ENCODE measurements at places on chromosomes 7 and 10.

GRCh38 chr7:26535483-26536007, 243.9 kb downstream of the SNX10 start:
- DNase-seq = no peak

GRCh38 chr10:43197834-43198681, 59.8 kb downstream of the CSGALNACT2 start:
- DNase-seq = no peak

DNA sequence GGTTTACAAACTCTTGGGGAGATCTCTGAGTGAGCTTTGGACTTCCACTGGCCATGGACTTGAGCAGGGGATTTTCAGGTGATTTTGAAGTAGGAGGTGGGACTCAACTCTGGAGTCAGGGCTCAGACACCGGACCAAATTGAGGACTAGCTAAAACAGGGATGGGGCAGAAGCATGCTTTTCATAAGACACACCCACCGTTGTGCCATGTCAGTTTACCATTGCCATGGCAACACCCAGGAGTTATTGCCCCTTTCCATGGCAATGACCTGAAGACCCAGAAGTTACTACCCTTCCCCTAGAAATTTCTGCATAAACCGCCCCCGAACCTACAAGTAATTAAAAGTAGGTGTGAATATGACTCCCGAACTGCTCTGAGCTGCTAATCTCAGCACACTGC, 320.7 kb downstream of the GRID1 start:
- DNase-seq = no peak

- no peak for DNase-seq
Measured at GRCh38 chr7:55120501-55121198, 101.8 kb downstream of the EGFR start.

- DNase-seq = no peak
Measured at GRCh38 chr7:24025094-24025493, 258.9 kb upstream of the NPY start.

DNA sequence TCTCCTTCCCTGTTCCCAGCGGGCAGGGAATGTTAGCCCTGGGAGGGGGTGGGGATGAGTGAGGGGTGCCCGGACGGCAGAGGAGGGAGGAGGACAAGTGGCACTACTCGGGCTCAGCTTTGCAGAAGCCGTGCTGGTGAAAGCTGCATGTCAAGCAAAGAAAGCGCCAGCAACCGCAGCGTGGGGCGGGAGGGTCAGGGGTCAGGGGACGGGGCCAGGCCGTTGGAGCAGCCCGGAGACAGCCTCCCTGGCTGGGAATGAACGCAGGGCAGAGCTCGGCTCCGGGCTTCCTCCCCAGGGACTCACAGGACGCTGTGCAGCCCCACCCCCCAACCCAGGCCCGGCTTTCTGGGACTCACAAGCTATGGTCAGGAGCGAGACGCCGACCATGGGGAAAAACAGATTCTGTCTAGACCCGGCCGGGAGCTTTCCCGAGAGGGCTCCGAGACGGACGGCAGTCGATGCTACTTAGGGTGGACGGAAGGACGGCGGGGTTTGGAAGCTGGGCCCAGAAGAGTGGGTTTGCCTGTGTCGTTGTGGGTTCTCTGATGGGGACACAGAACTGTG, 113.4 kb downstream of the VIPR2 start:
- DNase-seq = no peak

DNA sequence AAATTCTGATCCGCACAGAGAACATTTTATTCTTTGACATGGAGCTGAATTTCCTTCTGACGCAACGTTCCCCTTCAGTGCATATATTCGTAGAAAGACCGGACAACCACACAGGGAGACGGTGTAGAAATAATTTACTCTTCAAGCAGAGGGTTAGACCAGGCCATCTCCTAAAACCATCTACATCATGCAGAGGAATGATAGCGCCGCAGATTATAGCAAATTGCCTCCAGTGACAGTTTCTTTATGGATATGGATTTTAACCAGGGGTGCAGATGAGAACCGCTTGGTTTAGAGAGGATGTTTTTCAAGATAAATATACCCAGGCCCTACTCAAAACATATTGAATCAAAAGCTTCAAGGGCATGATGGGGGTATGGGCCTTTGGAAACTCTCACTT, 759.3 kb upstream of the AUTS2 start:
- no peak for DNase-seq

- DNase-seq = no peak
Measured at GRCh38 chr7:77812290-77812685, 13.7 kb downstream of the PHTF2 start.

GRCh38 chr7:129950933-129951225, 1.9 kb downstream of the UBE2H start:
- DNase-seq = no peak

- DNase-seq = no peak
Measured at GRCh38 chr10:80520661-80521470, 16.8 kb upstream of the SH2D4B start.

GRCh38 chr10:133079836-133080682, 7.7 kb upstream of the ADGRA1 start:
- DNase-seq = no peak

GRCh38 chr7:152709287-152710152, 33.6 kb upstream of the XRCC2 start:
- no peak for DNase-seq

DNA sequence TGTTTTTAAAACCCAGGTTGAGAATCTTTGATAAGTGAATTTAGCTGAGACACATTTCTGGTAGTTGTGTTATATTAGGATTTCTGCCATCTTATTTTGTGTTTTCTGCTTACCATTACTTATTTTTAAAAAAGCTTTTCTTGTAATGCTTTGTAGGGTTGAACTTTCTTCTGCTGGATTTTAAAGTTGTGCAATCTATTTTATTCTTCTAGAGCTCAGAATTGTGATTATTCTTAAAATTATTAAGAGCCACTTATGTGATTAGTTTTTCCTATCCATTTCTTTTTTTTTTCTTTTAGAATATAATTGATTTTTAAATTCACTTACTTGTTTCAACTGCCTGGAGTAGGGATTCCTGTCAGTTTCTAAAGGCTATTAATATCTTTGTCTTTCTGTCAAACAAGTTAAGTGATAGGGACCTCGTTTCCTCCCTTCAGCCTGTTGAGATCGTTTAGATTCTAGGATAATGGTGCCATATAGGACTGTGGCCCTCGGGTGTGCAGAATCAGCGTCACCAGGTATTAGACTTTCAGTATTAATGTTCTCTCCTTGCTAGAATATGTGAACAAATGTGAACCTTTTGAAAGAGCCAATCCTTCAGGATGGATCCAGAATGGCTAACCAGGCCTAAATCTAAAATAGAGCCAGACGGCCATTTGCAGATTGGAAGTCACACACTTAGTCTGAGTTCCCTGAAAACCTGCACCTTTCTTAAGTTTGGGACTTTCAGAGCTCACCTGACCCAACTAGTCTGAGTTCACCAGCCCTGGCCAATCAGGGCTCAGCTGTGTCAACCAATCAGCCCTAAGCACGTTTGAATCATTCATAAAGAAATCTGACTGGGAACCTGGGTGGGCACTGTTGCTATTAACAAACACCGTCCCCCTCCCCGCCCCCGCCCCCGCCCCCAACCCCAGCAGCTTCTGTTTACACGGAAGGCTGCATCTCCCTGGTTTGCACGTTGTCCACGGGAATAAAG, 26.2 kb downstream of the CUX1 start:
- DNase-seq = no peak

- DNase-seq = no peak
Measured at GRCh38 chr7:33444511-33444910, 315.1 kb downstream of the BBS9 start.

DNA sequence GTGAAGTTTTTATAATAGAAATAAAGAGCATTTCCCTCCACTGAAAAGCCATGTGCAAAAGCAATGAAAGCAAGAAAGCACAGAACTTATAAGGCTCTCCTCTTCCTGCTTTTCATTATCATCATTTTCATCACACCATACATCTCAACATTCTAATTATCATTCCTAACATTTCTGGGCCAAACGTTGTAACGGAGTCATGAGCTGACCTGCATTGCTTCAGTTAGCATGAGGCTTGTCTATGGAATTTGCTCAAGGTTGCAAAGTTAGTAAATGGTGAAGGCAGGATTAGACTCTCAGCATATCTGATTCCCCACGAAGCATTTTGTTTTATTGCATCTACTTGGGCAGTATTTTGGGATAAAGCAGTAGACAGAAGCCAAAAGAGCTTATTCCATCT, 11.4 kb downstream of the SCIN start:
- DNase-seq = no peak

DNA sequence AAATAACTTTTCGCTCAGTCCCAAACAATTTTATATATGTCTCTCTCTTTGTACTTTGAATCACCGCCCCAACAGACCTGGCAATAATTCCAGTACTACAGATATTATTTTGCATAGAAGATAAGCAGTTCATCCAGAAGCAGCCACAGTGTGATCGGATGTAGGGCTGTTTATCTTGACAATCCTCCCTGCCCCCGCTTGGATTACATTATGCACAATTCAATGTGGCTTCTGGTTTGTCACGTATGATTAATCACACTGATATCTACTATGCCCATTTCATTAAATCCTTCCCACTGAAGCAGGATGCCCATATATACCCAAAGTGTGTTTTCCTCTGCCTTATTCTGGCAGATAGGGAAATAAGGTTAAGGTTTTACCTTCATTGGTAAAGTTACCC, 115.2 kb downstream of the PDE1C start:
- DNase-seq = no peak

DNA sequence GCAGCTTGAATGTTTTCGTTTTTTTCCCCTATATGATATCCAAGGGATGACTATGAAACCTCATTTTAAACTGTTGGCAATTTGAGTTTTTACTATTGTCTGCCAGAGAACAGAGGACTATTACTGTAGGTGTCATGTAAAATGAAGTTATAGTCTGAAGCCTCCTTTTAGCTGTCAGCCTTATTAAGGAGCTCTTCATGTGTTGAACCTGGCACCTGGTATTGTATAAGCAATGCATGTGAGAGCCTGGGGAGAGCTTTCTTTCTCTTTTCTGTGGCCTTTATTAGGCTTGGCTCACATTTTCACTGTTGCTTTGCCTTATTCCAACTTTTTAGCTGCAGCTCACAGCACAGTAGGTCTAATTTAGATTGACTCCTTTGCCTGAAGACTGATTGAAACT, 119.1 kb upstream of the FOXP2 start:
- DNase-seq = no peak

- DNase-seq = no peak
Measured at GRCh38 chr7:42452356-42452755, 215.3 kb upstream of the GLI3 start.

DNA sequence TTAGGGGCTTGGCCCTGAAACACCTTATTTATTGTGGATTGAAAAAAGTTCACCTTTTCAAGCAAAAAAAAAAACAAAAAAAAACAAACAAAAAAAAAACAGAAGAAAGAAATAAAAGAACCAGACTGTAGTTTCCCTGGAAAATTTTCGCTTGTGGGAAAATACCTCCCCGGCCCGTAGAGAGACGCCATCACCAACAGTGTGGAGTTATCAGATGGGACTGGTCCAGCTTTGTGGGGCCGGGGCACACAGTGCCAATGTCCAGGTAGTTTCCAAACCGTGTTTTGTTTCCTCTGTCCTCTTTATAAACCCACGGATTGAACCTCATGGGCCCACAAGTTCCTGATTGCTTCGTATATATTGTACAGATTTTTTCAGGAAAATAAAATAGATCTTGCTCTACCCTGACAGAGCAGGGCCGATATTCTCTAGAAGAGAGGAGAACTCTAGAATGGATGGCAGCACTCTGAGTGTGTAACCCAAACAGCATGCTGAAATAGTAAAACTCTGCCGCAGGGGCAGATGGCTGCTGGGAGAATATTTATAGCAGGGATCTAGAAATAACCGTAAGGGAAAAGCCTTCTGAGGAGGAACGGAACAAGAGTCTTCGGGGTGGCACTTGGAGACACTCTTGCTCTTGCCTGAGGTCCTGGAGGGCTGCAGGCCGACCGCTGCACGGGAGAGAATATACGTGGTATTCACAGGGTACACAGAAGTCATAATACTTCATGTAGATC, 241.0 kb downstream of the FRMD4A start:
- DNase-seq = no peak

DNA sequence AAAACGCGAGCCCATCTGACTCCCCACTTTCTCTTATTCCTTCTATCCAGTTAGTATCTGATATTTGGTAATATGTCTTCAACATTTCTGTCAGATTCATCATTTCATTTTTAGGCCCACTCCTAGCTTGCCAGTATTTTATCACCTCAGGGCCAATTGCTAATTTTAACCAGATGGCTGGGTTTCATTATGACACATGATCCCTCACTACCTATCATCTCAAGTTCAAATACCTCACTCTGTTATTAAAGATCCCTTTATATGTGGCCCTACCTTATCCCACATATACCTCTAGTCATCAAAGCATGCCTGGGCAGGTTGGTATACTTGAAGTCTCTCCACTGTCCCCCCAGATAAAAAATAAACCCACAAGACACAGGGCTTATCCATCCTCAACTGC, 104.9 kb downstream of the RNLS start:
- no peak for DNase-seq

GRCh38 chr7:111256391-111256790, 165.5 kb downstream of the LRRN3 start:
- no peak for DNase-seq

DNA sequence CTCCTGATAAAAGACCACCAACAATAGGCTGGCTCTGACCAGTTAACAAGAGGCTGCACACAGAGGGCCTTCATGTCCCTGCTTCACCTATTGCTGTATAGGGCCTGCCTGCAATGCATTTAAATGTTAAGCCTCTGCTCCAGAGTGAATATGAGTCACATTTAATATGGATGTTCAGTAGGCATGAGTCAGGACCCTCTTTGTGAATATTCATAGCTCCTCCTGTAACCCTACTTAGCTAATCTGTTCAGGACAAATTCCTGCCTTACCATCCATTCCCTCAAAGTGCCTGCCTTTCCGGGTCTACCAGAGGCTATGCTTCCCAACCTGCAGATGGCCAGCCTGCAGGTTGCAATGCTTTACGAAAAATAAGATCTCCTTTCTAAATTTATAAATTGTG, 32.5 kb downstream of the ARHGAP22 start:
- no peak for DNase-seq

DNA sequence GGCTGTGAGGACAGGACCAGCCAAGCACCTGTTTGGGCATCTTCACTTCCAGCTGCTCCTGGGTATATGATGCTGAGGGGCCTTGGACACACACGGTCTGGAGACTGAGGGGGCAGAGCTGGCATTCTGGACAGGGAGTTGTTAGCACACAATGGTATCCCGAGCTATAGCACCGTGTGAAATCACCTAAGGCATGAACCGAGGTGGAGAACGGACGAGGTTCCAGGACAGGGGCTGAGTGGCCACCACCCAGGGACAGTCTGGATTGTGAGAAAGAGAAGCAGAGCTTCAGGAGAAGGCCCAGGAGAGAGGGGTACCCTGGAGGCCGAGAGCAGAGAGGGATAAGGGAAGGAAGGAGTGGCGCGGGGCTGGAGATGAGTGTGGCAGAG, 571.8 kb downstream of the TCERG1L start:
- DNase-seq = no peak

DNA sequence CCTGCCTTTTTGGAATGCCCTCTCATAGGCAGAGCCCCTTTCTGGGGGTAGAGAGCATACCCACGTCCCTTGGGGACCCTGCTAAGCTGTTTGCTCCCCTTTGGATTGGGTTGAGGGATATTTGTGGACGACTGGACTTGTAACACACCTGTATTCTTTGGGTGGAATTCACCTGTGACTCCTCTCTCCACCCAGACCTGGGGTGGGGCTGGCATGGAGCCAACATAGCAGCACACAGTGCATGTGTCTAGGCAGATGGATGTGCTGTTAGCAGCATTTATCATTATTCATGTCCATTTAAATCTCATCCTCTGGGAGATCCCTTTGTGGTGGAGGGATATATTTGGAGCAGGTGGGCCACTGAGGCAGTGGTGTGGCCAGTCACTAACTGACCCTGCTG, 51.0 kb downstream of the CDH23 start:
- DNase-seq = no peak

GRCh38 chr10:69963178-69963834, 89.3 kb upstream of the MACROH2A2 start:
- no peak for DNase-seq
